ENCODE measurements at places on chromosomes 6 and 20. TPM values are rescaled to one million over a fixed set of nuclear protein-coding genes. Genes with fewer than 3 reads are reported as not detected.

Gene HRH3
- not detected for total RNA-seq

Gene CTCFL
- total RNA-seq = not detected

Gene TUBB1
- total RNA-seq = 0.18 TPM

Gene SUMO4
- total RNA-seq = 1.8 TPM

Gene TGM2
- 333 TPM for total RNA-seq

Gene MRPL2
- 86.2 TPM for total RNA-seq

Gene RAET1E
- not detected for total RNA-seq

Gene MAS1
- total RNA-seq = not detected

Gene MEI4
- not detected for total RNA-seq

Gene CFAP206
- total RNA-seq = 2.9 TPM

Gene CPXM1
- total RNA-seq = not detected

Gene TAP1
- total RNA-seq = 23.4 TPM

Gene GSS
- 131 TPM for total RNA-seq

Gene RNGTT
- total RNA-seq = 15.2 TPM

Gene OR2H1
- total RNA-seq = not detected

Gene ERVFRD-1
- total RNA-seq = not detected

Gene TRIM39
- 12.5 TPM for total RNA-seq
